ENCODE measurements at places on chromosomes 12 and 14.
A peak's percentile ranks its signal among the peaks of the same experiment; 100 is the strongest.

DNA sequence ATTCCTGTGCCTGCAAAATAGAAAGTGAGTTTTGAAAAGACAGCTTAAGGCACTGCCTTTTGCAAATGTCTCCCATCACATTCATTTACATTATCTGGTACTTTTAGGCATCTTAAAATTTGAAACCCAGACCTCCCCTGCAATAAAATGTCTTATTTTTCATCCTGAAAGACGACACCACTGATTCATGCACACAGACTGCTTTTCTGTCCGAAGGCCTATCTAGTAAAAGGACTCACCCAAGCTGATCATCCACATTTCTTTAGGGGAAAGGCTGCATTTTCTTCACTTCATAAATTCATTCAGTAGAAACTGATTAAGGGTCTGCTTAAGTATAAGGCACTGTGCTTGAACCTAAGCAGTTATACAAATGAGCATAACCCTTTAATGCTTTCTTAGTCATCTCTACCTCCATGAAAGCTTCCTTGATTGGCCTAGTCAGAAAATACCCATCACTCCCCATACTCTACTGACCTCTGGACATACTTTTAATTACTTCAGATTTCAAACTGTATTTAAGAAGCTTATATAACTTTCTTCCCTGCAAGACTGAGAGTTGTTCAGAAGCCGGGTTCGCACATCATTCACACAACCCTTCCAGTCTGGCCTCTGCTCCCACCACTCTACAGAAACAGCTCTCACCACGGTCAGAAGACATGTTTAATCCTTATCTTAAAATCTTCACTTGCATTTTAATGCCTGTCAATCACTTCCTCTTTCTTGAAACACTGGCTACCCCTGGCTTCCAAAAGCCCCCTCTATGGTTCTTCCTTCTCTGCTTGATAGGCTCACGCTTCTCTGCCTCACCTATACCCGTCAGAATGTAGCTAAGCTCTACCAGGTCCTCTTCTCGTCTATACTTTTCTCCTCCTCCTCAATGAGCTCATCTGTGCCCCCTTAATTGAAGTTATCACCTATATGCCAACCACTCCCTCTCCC, 288.6 kb downstream of the MED13L start:
- no peak for DNase-seq

DNA sequence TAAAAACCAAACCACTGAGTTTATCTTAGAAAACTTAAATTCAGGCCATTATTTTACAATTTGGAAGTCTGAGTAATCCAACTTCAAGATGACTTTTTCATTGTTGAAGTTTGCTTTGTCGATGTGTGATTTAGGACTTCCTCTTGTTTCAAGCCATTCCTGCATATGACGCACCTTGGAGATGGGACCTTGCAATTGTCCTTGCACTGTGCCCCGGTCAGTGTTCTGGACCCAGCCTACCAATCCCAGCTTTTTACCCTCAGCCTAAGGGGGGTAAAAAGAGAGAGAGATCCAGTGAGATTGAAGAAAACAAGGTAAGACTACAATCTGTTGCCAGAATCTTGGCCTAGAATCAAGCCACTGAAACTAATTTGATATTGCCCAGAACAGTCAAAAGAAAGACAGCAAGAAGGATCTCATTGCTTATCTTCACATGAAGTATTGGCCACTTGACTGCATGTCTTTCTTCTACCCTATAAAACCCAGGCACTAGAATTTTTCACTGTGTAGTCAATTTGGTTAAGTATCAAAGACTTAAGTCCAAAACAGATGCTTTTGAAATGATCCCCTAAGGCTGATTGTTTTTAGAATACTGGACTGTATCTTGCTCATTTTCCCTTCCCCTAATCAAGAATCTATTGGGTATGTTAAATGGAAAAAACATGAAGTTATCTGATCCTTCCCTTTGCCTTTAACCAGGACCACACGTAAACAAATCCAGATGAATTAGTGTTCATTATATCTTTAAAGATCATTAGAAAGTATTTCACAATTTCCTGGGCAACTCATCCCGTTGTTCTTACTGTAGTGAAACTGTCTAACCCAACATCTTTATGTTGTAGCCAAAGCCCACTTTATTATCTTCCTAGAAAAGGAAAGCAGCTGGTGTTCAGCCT, 2.4 kb upstream of the MLH3 start:
- DNase-seq: no peak

DNA sequence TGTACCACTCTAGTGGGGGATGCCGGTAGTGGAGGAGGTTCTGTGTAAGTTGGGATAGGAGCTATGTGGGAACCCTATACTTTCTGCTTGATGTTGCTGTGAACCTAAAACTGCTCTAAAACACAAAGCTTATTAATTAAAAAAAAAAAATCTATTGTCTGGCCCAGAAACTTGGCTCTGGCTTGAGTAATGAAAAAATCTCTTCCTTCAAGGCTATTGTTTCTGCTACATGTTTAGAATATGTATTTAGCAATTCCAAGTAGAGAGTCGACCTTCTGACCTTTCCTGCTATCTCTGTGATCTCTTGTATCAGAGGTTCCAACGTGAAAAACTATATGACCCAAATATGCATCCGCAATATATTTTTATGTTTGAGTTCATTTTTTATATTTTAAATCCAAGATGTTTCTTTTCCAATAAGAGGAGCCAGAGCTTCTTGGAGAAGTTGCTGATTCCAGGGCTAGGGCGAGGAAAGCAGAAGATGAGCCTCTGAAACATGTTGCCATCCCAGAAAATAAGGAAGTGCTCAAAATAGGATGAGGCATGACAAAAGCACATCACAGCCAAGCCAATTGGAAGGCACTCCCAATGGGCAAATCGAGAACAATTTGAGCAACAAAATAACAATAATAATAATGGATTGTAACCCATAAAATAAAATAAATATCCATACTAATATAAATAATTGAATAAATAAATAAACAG, 184.6 kb upstream of the TMEM260 start:
- no peak for DNase-seq

DNA sequence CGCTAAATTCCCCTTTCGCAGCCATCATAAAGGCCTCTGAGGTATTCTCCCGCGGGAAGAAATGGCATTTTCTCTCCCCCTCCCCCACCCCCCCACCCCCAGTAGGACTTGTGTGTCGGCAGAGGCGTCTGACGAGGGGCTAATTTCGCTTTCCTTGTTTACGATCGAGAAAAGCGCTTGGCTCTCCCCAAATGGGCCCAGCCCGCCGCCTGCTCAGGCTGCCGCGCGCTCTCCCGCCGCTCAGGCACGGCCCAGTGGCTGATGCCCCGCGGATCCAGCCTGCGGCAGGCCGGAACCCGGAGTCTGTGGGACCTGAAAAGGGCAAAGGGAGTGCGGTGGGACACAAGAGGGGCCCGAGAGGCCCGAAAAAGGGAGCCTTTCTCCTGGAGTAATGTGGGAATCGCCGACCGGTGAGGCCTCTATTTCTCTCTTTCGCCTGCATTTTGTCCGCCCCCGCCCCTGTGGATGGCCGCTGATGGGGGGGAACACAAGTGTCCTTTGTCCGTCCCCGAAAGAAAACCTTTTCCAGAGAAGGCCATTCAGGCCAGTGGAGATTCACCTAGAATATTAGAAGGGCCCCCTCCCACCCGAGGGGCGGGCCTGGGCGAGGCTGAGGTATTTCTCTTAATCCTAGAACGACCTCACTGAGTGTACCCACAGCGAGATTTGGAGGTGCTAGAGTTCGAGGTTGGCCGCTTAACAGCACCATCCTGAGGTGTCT, 9.0 kb upstream of the HOXC6 start:
- no peak for DNase-seq

DNA sequence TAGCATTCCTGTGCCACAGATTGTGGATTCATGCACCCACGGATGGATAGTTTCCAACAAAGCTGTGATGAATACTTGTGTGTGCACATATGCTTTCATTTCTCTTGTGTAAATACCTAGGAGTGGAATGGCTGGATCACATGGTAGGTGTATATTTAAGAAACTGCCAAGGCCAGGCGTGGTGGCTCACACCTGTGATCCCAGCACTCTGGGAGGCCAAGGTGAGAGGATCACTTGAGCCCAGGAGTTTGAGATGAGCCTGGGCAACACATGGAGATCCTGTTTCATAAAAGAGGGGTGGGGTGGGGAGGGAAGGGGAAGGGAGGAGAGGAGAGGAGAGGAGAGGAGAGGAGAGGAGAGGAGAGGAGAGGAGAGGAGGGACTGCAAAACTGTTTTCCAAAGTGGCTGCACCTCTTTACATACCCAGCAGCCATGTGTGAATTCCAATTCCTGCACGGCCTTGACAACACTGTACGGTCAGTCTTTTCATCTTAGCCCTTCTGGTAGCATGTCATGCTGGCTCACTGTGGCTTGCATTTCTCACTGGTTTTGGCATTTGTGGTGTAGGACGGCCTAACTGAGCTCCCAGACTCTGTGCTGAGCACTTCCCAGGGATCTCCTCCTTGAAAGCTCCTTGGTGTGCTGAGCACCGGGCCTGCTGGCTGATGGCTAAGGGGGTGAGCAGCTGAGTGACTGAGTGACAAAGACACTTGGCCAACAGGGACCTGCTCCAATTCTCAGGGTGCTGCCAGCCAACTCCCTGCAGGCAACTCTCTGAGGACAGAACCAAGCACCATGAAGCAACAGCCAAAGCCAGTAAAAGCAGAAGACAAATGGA, 27.9 kb downstream of the SYNE3 start:
- no peak for DNase-seq

DNA sequence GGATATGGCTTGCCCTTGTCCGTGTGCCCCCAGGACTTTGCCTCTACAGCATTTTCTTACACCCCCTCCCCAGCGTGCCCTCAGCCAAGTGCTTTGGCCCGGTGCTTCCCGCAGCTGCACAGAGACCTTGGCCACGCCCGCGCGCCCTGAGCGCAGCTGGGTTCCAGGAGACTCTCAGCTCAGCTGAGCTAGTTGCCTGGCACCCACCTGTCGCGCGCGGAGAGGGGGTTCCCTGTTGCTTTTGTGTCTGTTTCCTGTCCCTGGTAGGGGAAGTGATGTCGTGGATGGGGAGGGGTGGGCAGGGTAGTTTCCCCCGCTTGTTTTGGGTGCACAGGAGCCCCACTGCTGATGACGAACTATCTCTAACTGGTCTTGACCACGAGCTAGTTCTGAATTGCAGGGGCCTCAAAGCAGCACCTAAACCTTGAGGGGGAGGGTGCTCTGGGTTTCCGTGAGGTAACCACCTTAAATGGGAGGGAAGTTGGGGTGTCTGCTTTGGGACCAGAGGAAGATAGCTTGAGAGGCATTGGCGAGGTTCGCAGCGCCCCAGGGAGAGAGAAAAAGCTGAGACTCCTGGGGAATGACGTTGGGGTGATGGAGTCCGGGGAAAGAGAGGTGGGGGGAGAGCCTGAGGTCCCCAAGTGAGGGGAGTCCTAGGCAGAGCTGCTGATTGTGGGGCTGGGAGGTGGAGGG, 1.5 kb downstream of the DIO3 start:
- DNase-seq: no peak

DNA sequence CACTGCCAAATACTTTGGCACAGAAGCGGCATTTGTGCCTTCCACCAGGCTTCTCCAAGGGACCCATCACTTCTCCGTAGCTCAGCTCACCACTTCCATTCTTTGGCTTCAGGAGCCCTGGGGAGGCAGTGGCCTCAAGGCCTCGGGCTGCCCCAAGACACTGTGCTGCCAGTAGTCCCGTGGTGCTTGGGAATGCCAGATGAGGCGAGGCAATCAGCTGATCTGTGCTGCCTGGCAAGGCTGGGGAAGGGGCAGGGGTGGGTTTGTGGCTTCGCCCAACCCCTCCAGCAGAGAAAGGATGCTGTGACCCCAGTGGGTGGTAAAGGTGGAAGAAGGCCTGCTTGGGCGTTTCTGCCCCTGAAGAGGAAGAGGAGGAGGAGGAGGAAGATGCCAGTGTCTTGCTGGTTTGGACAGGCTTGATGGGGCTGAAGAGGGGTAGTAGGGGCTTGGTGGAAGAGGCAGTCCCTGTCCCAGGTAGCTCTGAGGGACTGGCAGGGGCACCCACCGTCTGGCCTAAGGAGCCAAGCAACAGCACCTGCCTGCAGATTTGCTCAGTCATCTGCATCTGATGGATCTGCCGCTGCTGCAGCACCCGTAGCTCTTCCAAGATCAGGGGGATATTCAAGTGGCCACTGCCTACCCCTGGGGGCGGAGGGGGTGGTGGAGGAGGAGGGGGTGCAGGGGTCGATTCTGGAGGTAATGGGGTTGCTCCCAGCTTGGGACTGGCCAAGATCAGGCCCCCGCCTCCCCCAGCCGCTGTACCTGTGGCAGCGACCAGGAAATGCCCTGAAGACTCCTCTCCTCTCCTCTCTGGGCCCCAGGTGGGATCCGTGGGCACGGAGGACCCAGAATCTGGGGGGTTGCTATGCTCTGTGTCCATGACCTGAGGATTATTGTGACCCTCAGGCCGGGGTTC, 1.3 kb downstream of the SALL2 start:
- DNase-seq: no peak

- DNase-seq: no peak
Observed at GRCh38 chr12:31298515-31298910, 27.4 kb downstream of the SINHCAF start.

- DNase-seq: peak; percentile 14
Observed at GRCh38 chr14:34713681-34714319, 593 bp downstream of the CFL2 start.

GRCh38 chr14:98855926-98856715, 415.9 kb downstream of the BCL11B start:
- DNase-seq: no peak

DNA sequence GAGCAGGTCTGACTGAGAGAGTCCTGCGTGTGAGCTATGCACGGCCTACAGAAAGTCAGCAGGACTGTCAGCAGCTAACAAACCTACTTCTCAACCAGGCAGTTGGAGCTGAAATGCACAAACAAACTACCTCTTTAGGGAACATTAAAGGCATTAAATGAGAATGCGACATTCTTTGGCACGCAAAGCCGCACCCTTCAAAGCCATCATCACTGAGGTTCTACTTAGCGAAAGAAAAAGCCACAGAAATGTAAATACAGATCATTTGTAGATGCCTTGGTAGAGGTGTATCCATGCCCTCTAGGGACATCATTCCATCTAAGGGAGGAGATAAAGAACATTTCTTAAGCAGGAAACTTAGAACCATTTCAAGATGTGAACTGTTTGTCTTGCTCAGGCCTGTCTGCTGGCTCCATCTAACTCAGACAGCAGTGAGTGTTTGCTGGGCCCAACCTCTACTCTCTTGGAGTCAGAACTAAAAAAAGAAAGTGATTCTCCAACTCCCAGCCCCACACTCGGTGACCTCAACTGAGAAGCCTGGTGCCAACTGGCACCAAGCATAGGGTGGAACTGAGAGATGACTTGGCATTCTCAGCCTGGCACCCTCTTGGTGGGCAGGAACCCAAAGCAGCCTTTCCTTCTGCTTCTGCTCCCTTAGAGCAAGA, 63.5 kb upstream of the MBIP start:
- DNase-seq: no peak

- DNase-seq: no peak
Observed at GRCh38 chr14:72544615-72545387, 349.1 kb downstream of the DPF3 start.

DNA sequence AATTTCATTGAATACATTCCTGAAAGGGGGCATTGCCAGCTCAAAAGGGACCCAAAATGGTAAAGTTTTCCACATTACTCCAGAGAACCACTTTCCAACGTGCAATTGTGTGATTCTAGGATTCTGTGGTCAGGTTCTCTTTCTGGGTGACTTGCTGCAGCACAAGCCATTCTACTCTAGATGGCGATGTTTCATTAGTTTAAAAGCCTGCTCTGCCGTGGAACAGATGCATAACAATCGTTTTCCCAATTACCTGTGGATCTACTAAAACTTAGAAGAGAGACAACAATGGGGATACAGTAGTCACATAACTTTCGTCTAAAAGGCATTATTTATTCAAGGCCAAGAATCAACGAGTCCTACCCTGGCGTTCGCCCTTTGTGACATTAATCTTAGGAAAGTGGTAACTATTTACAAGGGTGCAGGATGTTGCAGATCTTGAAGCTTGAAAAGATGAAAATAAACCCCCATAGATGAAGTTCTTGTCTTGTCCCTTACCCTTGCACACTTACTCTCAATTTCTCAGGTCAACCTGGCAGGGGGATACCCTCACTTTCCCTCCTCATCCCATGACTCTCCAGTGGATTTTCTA, 400.9 kb downstream of the SNAPC1 start:
- DNase-seq: peak; percentile 28

Measured in activated CD4-positive, alpha-beta T cell treated with anti-CD3 and anti-CD28 coated beads, Interleukin-2, amount 50 U/mL, for 16 hours (primary cell).